NT2/D1 (cell line): ENCODE measurements at places on chromosomes 3 and 15.

- no peak for DNase-seq
These were observed 242.5 kb downstream of the ZBTB20 start for GRCh38 chr3:114904633-114905032.

GRCh38 chr3:182967218-182968204 lies 12.8 kb downstream of the DCUN1D1 start:
- no peak for DNase-seq

DNA sequence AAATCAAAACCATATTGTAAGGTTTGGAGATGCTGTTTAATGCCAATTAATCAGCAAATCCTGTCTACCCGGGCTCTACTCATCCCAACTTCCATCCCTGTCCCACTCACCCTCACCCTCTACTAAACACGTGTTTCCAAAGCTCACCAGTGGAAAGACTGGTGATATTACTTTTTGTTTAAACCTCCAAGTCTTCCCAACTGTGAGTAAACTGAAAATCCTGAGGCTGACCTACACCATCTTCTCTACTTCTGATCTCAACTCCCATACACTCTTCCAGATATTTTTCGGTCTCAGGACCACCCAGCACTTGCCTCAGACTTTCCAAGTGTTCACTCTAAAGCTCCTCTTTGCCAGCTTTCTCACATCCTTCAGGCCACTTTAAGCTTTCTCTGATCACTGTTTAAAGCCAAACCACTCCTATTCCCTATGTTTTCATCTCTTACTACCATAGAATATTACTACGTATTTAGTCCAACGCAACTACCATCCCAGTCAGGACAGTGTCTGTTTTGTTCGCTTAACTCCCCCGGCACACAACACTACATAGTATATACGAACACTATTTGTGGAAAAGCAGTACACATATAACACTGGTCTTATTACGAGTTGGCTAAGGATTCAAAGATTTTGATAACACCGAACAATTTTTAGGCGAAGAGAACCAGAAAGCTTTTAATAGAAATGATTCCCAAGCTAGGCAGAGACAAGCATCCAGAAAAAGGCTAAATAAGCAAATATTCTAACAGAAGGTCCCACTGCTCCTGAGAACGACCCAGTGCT lies 684 bp downstream of the RPL4 start:
- DNase-seq = no peak

DNA sequence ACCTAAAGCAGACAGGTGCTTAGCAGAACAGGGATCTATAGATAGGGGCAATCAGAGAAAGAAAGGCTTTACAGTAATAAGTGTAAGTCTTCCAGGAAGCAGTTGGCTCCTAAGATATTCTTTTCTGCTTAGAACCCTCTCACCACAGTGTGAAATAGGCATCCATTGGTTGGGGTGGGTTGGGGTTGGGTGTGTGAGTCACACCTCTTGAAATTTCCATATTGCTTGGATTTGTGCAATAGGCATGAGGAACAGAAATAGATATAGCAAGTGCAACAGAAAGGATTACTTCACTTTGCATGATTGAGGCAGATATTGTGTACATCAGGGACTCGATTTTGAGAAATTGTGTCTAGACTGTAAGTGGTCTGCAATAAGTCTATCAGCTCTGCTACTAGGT lies 200.1 kb upstream of the GAP43 start:
- no peak for DNase-seq

DNA sequence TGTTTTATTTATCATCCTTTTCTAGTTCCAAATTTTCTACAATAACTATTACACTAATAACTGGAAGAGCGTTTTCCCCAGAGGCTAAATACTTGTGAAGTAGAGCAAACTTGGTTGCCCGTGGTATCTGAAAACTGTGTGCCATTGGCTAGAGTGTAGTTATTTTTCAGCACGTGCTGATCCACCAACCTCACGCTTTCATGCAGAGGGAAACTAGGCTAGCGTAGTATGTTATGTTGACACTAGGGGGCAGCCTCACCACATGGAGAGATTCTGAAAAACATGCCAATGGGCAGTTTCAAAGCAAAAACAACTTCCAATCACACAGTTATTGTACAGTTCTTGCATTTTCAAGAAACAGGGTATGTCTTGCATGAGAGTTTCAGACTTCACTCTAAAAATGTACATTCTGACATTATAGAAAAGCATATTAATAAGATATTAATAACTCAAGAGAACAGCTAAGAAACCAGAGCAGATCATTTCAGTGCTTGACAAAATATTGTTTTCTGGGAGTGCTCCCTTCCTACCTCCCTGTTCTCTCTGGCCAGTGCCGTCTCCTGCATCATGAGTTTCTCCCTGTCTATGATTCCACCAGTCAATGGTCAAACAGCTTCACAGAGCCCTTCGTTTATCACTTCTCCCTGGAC lies 39.7 kb downstream of the SPATA12 start:
- DNase-seq = peak; percentile 63

GRCh38 chr15:93428150-93428549 lies 339.1 kb upstream of the RGMA start:
- no peak for DNase-seq

DNA sequence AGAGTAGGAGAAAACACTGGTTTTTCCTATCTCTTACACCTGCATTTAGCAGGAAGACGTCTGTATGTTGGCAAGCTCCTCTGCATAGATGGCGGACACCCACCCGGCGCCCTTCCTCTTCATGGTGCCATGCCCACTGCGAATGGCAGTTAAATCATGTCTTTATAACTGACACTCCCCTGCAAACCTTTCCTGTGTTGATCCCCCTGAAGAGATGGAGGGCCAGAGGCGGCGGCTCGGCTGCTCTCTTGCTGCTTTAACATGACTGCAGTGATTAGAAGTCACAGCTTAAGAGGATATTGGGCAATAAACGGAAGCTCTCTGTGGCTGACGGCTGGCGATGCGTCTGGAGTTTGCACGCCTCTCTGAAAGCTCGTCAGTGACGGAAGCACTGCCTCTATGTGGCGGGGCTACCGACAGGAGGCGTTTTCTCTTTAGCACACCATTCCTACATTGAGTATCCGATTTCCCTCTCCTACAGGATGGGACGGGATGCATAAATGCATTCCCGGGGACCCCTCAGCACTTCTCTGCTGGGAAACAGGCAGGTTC lies 25.5 kb upstream of the SNRPA1 start:
- no peak for DNase-seq

DNA sequence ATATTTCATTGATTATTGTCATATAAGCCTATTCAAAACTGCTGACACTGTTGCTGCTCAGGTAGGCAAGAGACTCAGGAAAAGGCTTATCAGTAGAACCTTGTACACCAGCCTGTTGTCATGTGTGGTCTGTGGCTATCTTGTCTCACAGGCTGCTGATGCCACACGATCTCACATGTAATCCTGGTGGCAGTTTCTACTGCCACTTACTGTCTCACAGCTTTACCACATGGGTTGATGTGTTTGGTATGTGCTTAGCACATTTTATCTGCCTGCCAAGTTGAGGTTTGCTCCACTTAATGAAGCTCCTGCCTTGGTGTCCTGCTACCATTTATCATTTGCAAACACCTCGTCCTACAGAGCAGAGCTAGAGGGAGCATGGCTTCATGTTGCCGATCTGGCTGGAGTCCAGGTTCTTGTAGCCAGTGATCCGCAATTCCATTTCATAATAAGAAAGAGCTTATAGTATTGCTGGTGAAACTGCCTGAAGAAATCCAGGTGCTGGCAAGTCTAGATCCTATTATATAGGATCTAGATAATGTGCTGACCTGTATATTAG lies 637.9 kb downstream of the NLGN1 start:
- no peak for DNase-seq

GRCh38 chr3:32121137-32121536 lies 14.7 kb downstream of the GPD1L start:
- DNase-seq = no peak

DNA sequence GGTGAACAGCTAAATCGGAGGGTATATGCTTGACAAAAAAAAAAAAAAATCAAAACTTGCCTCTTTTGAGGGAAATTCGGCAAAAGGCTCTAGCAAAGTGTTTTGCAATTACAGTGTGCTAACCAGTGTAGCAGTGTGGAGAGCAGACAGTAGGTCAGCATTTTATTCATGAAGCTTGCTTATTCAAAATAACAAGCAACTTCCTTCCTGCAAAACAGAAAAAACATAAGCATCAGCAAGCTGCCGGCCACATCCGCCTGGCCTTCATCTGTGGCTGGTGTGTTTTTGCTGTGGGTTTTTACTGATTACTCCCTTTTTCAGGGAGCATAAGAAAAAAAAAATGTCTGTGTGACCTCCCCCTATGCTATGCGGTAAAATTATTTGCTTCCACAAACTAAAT lies 434.1 kb downstream of the OCA2 start:
- DNase-seq = no peak

GRCh38 chr3:38090453-38090852 lies 46.5 kb downstream of the ACAA1 start:
- no peak for DNase-seq

GRCh38 chr15:70054884-70055387 lies 42.8 kb downstream of the TLE3 start:
- DNase-seq = no peak

DNA sequence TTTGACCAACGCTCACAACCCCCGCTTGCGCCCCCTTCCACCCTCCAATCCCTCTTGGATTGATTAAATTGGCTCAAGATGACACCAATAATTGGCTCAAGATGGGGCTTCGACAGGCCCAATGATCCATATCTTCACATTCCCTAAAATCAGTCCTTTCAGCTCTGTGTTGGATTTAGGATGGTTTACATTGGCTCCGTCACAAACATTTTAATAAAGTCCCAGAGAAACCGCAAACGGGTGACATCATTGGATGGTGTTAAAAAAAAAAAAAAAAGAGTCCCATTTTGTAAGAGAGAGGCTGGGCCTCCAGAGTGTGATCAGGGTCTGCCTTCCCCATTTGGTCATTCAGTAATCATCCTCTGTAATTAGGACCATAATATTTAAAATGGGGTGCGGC lies 113.4 kb upstream of the MRPS22 start:
- DNase-seq = no peak
